ENCODE measurements at places on chromosomes 1 and 21.

- DNase-seq = no peak
Observed at GRCh38 chr1:156366378-156367166, 2.4 kb upstream of the RHBG start.

DNA sequence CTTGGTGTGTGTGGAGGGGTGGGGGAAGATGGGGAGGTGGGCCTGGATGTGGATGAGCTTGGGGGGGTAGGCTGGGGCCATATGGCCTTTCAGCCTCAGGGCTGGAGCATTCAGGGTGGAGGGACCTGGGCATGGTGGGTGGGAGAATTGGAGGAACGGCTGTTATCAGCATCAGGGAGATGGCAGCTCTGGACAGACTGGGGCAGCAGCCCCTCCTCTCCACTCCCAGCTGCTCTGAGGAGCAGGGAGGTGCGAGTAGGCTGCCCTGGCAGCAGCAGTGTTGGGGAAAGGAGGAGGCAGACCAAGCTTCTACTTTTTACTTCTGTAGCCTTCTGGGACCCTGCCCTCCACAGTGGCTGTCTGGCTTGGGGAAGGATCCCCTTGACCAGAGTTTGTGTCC lies 10.2 kb downstream of the PPFIA4 start:
- no peak for DNase-seq

DNA sequence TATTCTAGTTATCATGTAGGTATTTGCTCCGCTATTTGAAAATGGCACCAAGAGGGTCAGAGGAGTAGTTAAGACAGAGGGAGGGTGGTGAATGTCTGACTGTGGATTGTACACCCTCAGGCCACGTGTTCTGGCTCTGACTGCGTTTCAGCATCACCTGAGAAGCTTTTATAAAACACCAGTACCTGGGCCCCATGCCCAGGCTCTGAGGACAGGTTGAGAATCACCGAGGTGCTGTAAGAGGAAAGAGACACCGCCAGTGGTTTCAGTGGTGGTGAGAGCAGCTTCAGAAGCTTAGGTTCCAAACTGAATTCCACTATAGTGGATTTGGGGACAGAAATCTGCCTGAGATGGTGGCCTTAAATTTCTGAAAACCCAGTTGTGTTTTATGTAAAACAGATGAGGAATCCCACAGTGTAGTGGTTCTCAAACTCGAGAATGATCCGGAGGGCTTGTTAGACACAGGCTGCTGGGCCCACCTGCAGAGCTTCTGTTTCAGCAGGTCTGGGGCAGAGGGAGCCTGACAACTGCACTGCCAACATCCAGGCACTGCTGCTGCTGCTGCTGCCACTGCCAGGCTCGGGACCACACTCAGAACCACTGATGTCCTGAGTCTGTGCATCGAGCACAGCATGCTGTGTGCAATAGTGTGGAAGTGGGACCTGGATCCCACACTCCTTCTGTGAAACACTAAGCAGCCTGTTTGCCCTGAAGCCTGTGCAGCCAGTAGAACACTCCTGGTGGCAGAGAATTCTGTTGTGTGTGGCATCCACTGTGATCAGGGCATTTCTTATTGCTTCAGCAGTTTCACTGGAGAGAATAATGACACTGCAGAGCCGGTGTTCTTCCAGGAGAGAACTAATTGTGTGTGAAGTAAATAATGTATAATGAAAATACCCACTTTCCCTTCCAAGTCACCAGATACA lies 98.7 kb downstream of the SUSD4 start:
- no peak for DNase-seq

DNA sequence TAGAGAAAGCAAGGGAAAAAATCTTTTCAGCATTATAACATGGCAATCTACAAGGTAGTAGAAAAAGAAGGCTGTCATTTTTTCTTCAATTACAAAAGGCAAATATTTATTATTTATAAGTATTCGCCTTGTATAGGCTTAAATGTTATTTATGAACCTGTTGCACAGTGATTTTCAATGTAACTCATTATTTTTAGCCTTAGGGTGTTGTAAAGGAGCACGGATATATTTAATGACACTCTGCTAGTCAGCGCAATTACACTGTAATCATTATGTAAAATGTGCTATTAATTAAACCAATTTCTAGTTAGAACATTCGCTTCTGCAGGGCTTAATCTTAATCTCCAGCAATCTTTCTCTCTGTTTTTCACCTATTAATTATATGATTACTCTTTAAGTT lies 145.0 kb downstream of the ATG4C start:
- no peak for DNase-seq

DNA sequence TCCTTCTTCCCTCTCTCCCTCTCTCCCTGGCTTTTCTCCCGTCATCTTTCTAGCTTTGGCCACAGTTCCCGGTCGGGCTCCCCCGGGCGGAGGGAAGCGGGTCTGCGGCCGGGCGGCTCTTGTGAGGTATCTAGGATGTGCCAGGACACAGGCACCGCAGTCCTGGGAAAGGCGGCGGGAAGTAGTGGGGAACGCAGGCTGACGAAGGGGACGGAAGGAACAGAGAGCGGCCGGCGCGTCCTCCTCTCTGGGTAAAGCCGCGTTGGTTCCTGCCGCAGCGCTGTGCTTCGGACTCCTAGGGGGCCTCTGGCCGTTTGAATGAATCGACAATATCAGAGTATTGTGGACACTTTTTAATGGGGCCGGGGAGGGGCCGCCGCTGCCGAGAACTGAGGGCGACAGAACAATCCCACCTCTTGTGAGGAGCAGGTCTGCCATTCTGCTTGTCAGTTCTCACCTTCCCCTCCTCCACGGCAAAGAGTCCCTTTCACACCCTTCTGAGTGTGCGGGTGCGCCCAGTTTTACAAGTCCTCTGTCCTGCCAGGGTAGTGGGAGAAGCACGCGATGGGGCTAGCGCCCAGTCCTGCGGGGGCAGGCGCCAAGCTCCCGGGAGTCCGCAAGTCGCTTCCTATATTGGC lies 1.2 kb upstream of the LHX9 start:
- DNase-seq = peak; percentile 17

DNA sequence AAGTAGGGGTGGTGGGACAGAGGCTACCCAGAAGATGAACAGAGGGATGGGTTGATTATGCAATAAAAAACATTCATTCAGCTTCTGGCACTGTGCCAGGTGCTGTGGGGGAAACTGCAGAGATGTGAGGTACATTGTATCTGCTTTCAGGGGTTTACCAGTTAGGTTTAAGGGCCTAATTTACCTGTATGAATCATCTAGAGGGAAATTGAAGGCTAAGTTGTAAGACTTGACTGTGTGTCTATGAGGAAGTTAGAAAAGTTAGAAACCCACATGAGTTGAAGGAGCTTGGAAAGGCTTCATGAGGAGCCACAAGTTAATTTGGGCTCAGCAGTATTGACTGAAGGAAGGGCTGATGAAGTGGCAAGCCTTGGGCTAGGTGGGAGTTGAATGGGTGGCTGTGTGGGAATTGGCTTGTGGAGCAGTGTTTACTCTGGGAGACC lies 36.7 kb upstream of the APOBEC4 start:
- DNase-seq = no peak

DNA sequence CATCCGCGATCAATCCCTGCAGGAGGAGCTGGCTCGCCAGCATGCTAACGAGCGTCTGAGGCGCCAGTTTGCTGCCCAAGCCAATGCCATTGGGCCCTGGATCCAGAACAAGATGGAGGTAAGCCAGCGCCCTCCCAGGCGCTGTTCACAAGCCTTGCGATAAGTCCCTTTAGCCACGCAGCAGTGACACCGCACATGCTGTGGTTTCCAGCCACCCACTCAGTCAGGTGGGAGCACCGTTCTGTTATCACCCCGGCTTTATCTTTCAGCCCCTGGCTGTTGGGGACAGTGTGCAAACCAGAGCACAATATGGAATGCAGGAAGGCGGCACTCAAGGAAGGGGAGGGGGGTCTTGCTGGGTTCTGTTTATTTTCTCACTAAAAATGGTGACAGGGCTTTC lies 41.1 kb upstream of the MTR start:
- no peak for DNase-seq

DNA sequence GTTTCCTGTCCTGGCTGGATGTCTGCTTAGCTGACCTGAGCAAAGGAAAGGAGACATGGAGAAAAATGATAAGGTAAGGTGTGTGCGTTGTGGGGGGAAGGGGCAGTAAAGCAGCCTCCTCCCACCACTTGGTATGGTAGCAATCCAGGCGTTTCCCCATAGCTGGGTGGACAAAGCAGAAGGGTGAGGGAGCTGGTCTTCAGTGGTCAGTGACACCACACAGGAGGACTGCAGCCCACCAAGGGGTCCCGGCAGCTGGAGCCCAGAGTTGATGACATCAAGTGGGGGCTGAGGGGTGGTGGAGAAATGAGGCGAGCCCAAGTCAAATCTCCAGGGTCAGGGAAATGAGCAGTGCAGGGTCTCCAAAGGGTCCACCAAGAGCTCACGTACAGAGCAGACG lies 69.3 kb upstream of the LRRN2 start:
- DNase-seq = no peak

- no peak for DNase-seq
Observed at GRCh38 chr21:39525129-39525528, 73.4 kb downstream of the SH3BGR start.

DNA sequence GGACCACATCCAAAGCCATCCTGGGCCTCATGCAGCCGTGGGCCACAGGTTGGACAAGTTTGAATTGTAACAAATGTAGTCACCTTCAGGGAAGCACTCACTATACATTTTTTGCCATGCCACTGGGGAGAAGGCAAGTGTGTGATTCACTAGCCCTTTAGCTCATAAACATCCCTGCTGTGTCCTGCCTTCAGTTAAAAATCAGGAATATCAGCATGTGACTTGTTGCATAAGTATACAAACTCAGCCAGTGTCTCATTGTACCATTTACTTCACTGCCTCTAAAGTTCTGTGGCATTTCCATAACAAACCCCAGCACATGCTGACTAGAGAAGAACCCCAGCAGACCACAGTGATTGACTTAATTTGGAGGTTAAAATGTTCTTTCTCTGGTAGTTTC lies 142.0 kb upstream of the C1orf105 start:
- DNase-seq = no peak

- no peak for DNase-seq
Observed at GRCh38 chr1:46485564-46486431, 3.8 kb upstream of the DMBX1 start.

DNA sequence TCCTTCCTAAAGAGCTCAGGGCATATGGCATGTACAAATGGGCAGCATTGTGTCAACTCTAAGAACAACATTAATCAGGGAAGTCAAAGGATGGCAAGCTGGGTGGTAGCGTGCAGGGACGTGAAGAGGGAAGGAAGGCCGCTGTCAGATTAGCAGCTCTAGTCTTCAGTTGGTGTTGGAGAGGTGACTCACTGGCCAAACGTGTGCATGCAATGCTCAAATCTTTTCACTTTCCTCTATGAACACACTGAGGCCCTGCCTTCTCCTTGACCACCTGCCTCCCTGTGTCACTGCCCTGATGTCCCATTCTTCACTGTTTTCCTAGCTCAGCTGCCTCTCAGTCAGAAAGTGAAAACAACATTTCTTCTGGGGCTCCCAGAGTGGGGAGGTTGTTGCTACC lies 5.9 kb upstream of the PIGR start:
- no peak for DNase-seq

DNA sequence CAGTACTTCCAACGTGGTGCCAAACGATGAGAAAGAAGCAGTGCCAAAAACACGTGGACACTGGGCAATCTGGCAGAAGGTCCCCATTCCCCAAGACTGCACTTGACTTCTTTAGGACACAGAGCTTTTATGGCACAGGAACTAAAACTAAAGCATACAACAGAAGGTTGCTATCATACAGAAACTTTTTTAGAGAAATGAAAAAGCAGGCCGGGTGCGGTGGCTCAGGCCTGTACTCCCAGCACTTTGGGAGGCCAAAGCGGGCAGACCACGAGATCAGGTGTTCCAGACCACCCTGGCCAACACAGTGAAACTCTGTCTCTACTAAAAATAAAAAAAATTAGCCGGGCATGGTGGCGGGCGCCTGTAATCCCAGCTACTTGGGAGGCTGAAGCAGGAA lies 43.0 kb downstream of the GNB1 start:
- no peak for DNase-seq

Data from HFF-Myc (cell line).